Peyer's patch (tissue), 4 donors: ENCODE measurements at places on chromosomes 3 and 15. TPM values are rescaled to one million over a fixed set of nuclear protein-coding genes. Genes with fewer than 3 reads are reported as not detected.

The ARMC8 gene
- total RNA-seq: 35.7 TPM

The BNC1 gene
- not detected for total RNA-seq

The ISLR gene
- 16.0 TPM for total RNA-seq

The SI gene
- 1,584 TPM for total RNA-seq

The GOLGA8G gene
- not detected for total RNA-seq

The CHDH gene
- 118 TPM for total RNA-seq

The NEK10 gene
- 5.8 TPM for total RNA-seq

The SLC22A14 gene
- total RNA-seq: not detected

- H3K36me3 ChIP-seq: no peaks in the 10 kb centered on the region
- H3K27ac ChIP-seq: no peak overlapping the region
- no peak for DNase-seq
- H3K27me3 ChIP-seq: no peaks in the 10 kb centered on the region
- H3K4me1 ChIP-seq: no peaks in the 10 kb centered on the region
These were observed 12.3 kb upstream of the CD200 start for GRCh38 chr3:112320691-112321090.

DNA sequence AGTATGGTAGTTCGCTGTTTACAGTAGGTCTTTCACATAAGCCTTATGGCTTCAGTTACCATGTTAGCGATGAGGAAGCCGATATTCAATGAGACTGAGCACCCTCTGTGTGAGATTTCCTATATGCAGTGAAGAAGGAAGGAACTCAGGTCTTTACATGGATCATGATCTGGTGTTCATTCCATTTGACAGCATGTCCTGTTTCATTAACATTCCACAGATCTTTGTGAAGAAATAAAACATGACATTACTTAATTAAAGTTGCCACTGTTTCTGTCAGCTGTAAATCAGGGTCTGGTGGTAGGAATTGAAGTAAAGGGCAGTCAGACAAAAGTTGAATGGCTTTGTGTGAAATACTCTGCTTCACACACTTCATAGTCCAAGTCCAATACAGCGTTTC lies 768.6 kb downstream of the ZPLD1 start:
- H3K4me3 ChIP-seq: no peak overlapping the region
- DNase-seq: no peak
- H3K4me1 ChIP-seq: no peaks in the 10 kb centered on the region
- no peaks in the 10 kb centered on the region for H3K27me3 ChIP-seq
- H3K36me3 ChIP-seq: no peaks in the 10 kb centered on the region

- no peak overlapping the region for H3K27ac ChIP-seq
- no peaks in the 10 kb centered on the region for H3K27me3 ChIP-seq
These were observed 263.0 kb downstream of the TLE3 start for GRCh38 chr15:69834761-69835160.

GRCh38 chr3:126109880-126110235 lies 25.9 kb upstream of the SLC41A3 start:
- no peaks in the 10 kb centered on the region for H3K36me3 ChIP-seq
- H3K27ac ChIP-seq: no peak overlapping the region
- no peaks in the 10 kb centered on the region for H3K4me1 ChIP-seq
- no peak for DNase-seq
- no peaks in the 10 kb centered on the region for H3K27me3 ChIP-seq
- H3K4me3 ChIP-seq: no peak overlapping the region

DNA sequence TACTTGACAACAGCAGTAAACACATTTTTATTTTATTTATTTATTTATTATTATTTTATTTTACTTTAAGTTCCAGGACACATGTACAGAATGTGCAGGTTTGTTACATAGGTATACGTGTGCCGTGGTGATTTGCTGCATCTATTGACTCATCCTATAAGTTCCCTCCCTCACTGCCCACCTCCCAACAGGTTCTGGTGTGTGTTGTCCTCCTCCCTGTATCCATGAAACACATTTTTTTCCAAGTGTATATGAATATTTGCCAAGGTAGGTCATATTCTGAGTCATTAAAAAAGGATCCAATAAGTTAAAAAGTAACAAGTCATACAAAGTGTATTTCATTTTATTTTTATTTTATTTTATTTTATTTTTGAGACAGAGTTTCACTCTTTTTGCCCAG lies 567.3 kb upstream of the KCNMB2 start:
- no peaks in the 10 kb centered on the region for H3K27me3 ChIP-seq
- no peak for DNase-seq
- no peak overlapping the region for H3K27ac ChIP-seq
- H3K4me3 ChIP-seq: no peak overlapping the region
- no peaks in the 10 kb centered on the region for H3K36me3 ChIP-seq

DNA sequence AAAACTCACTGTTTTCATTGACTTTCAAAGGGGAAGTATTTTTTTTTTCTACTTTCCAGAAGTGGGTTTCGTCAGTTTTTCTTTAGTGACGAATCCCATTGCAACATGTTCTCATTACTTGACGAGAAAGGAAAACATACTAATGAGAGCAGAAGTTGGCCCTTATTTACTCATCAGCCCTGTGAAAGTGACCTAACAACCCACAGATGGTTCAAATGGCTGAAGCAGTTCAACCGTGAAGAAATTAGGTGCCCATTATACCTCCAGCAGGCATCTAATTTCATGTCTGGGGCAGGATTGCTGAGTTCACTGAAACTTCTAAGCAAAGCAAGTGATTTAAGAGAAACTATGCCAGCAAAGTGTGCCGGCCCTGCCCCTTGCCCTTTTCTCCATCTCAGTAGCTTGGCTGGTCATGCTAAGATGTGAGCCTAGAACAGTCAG lies 9.0 kb downstream of the AQP9 start:
- H3K4me3 ChIP-seq: no peak overlapping the region
- H3K27me3 ChIP-seq: no peaks in the 10 kb centered on the region
- H3K27ac ChIP-seq: no peak overlapping the region
- no peak for DNase-seq
- no peaks in the 10 kb centered on the region for H3K36me3 ChIP-seq
- no peaks in the 10 kb centered on the region for H3K4me1 ChIP-seq

DNA sequence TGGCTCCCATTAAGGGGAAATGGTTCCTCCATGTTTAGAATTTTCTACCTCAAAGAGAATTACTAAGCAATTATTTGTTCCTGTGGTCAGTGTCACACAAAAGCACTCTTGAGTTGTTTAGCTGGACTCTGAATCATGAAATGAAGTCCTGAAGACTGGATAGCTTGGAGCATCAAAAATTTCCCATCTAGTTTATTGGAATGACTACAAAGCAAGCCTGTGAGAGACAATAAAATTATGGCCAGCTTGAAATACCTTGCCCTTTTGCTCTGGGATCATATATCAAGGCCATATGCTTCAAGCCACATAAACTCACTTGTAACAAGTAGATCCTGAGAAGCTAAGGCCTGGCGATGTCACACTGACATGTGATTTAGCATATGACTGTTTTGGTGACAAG lies 292.3 kb downstream of the TIGIT start:
- H3K27me3 ChIP-seq: no peaks in the 10 kb centered on the region
- no peak for DNase-seq
- no peaks in the 10 kb centered on the region for H3K36me3 ChIP-seq

GRCh38 chr15:93831641-93832040 lies 399.7 kb upstream of the MCTP2 start:
- H3K27ac ChIP-seq: no peak overlapping the region
- no peaks in the 10 kb centered on the region for H3K4me1 ChIP-seq
- no peaks in the 10 kb centered on the region for H3K27me3 ChIP-seq
- no peaks in the 10 kb centered on the region for H3K36me3 ChIP-seq

DNA sequence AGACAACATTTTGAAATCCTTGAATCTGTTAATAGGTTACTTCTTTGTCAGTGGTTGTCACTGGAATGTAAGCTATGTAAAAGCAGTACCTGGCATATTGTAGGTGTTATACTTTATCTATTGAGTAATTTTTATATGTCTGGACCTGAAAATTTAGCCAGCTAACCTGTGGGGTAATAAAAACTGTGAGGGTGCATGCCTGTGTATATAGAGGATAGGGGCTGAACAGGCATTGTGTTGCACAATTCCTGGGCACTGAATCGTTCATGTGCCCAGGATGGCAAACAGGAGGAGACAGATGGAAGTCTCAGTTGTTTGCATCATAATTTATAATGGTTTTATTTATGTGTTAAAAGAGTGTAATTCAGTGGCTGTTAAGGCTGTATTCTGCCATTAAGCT lies 67.1 kb downstream of the ARMC8 start:
- DNase-seq: no peak
- no peak overlapping the region for H3K27ac ChIP-seq
- H3K4me3 ChIP-seq: no peak overlapping the region
- peaks cover 4% of the 10 kb centered on the region for H3K36me3 ChIP-seq

DNA sequence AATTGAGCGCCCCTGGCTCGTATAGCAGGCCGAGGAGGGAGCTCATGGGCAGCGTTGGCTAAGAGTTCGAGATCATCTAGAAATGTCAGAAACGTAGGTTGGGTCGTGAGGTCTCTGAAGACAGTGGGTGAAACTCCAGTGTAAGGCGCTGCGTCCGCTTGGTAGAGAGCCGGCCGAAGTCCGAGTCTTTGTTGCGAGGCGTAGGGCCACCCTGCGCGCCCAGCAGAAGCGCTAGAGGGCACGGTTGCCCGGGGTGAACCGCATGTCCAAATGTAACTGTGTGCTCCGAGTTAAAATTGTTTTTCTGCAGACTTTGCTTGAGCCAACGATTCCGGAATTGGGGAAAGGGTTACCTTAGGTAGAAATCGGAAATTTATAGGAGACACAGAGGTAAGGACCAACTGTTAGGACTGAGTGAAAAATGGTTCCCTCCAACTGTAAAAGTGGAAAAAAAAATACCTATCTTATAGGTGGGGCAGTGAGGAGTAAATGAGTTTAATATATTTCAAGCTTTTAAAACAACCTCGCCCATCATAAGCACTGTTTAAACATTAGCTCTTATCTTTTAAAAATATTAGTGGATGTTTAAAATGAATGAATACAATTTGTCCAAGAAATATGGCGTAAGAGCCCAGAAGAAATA lies 993 bp upstream of the SIAH2 start:
- peaks cover 25% of the 10 kb centered on the region for H3K4me1 ChIP-seq
- peak overlapping the region; percentile 93 for H3K27ac ChIP-seq
- DNase-seq: peak; percentile 66
- peak overlapping the region; percentile 75 for H3K4me3 ChIP-seq
- no peaks in the 10 kb centered on the region for H3K27me3 ChIP-seq

- H3K4me3 ChIP-seq: no peak overlapping the region
- H3K27me3 ChIP-seq: no peaks in the 10 kb centered on the region
- no peaks in the 10 kb centered on the region for H3K36me3 ChIP-seq
- no peaks in the 10 kb centered on the region for H3K4me1 ChIP-seq
- no peak for DNase-seq
- H3K27ac ChIP-seq: no peak overlapping the region
These were observed 565.6 kb upstream of the AGTR1 start for GRCh38 chr3:148131990-148132638.

DNA sequence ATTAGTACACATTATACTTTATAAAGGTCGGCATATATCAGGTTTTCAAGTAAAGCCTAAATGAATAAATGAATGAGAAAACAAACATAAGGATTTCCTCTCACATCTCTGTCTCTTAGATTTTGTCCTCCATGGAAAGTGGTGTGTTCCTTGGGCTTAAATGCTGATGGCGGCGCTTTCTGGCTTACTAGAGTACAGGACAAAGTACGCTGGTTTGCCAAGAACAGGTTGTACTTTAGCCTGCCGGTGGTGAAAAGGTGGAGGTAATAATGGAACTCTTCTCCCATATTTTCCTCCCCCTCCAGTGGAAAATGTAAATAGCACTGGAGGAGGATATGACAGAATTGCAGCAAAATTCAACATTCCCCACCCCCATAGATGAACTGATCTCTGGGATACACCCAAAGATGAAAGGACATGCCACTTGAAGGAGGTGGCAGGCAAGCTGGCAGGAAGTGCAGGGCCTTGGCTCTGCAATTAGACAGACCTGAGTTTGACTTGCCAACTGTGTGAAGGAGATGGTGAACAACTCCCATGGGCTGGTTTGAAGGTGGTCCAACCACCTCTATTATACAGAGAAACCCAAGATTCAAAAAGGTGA lies 29.3 kb downstream of the CEP152 start:
- peaks cover 6% of the 10 kb centered on the region for H3K4me1 ChIP-seq
- H3K27ac ChIP-seq: peak overlapping the region; percentile 65
- no peak overlapping the region for H3K4me3 ChIP-seq
- peak; percentile 60 for DNase-seq
- H3K36me3 ChIP-seq: no peaks in the 10 kb centered on the region

- no peak overlapping the region for H3K4me3 ChIP-seq
- no peaks in the 10 kb centered on the region for H3K4me1 ChIP-seq
- no peak overlapping the region for H3K27ac ChIP-seq
- H3K36me3 ChIP-seq: no peaks in the 10 kb centered on the region
- no peaks in the 10 kb centered on the region for H3K27me3 ChIP-seq
- no peak for DNase-seq
These were observed 29.7 kb upstream of the RNF7 start for GRCh38 chr3:141708367-141708766.

GRCh38 chr3:171986176-171986575 lies 53.2 kb upstream of the FNDC3B start:
- H3K4me3 ChIP-seq: no peak overlapping the region
- DNase-seq: no peak
- H3K27ac ChIP-seq: no peak overlapping the region
- no peaks in the 10 kb centered on the region for H3K4me1 ChIP-seq

DNA sequence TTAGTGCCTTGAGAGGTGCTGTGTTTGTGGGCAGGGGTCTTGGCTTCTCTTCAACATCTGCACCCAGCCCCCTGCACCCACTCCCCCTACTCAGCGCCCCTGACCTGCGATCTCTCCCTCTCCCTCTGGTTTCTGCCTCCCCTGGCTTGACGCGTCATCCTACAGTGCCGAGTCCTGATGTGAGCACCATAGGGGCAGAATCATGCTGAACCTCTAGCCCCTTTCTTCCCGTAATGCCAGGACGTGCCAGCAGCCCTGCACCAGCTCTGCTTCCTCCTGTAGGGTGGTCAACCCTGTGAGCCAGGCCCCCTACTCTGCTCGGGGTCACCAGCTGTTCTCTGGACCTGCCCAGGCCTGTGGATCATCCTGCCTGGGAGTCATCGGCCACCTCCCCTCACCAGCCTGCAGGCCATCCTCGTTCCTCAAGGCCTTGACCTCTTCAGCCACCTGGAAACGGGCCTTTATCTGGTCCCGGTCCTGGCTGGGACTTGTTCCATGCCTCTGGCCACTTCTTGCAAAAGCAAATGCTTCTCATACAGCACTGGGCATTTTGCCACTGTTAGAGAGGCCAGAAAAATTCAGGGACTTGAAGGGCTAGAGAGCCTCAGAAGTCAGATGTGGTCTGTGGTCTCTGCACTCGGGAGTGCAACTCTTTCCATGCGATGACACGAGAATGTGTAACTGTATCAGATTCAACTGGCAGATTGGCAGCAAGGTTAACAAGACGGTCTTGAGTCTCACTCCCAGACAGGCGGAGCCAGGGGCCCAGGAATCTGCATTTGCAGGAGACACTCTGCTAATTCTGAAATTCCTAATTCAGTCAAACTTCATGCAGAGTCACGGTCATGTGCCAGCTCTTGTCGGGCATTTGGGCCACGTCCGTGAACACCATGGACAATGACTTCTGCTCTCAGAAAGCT lies 16.7 kb upstream of the KLF15 start:
- DNase-seq: peak; percentile 40
- H3K36me3 ChIP-seq: no peaks in the 10 kb centered on the region
- no peaks in the 10 kb centered on the region for H3K27me3 ChIP-seq
- H3K4me1 ChIP-seq: no peaks in the 10 kb centered on the region
